ENCODE measurements at places on chromosomes 3 and 15. TPM values are rescaled to one million over a fixed set of nuclear protein-coding genes. Genes with fewer than 3 reads are reported as not detected.

DNA sequence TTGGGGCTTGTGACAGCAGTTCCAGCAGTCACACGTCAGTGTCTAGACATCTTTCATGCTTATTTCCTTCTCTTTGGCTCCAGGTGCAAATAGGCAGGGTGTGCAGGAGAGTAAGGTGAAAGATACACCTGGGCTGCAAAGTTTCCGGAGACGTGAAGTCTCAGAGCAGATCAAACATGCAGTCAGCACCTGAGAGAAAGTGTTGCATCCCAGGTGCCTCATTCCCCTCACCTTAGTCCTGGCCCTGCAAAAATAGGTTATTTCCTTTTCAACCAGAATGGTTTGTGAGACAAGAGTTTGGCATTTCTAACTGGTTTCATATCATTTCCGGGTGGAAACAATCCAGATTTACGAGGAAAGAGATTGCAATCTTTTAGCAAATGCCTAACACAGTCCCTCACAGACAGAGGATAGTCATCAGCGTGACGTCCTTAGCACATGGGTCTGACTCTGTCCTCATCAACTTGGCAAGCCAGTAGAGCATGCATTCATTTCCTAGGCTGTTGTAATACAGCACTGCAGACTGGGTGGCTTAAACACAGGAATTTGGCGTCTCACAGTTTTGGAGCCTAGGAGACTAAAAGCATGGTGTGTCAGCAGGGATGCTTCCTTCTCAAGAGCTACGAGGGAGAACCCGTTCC lies 58.2 kb upstream of the ARRDC4 start:
- peak; percentile 82 for DNase-seq

The UTS2B gene
- total RNA-seq, result 4.7 TPM

GRCh38 chr3:197308591-197308990 lies 10.2 kb upstream of the DLG1 start:
- peak; percentile 27 for DNase-seq

- DNase-seq, result no peak
These were observed 20.9 kb downstream of the NEK11 start for GRCh38 chr3:131047582-131047981.

The ROPN1 gene
- total RNA-seq, result not detected

The TRNT1 gene
- 35.2 TPM for total RNA-seq

GRCh38 chr3:70770650-70771049 lies 458.2 kb upstream of the MDFIC2 start:
- DNase-seq, result no peak

- peak; percentile 81 for DNase-seq
These were observed 494.7 kb upstream of the NECTIN3 start for GRCh38 chr3:110576960-110577359.

DNA sequence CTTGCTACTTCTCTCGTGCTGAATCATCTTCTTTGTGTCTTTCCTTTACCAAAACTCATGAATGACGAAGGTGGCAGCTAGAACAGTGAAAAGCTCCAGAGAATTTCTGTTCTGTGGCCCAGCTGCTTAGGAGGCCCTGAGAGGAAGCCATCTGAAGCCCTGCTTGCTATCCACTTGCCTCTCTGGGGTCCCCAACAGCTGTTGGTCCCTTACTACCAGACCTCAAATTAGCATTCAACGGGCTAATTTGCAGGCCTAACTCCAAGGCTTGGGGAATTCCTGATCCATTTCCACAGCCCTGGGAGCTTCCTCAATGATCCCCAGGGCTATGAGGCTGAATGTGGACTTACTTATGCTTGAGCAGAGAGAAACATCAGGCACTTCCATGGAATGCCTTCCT lies 37.5 kb upstream of the FSTL1 start:
- DNase-seq, result no peak

The CHST2 gene
- 0.64 TPM for total RNA-seq

The ASTE1 gene
- 7.3 TPM for total RNA-seq

DNA sequence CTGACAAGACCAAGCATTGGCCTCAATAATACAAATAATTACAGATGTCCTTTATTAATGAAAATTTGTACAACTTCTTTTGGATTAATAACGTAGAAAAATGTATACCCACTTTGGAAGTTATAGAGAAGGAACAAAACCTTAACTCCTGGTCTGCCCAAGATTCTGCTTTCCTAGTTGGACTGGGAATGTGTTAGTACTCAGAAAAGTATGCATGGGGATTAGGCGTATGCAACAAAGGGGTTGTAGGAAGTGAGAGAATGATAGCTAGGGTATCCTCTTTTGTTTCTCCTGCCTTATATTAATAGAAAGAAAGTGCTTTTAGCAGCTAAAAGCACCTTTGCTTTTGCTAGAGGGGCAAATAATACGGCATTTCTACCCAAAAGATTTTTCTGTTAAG lies 116.2 kb upstream of the LRRFIP2 start:
- no peak for DNase-seq

DNA sequence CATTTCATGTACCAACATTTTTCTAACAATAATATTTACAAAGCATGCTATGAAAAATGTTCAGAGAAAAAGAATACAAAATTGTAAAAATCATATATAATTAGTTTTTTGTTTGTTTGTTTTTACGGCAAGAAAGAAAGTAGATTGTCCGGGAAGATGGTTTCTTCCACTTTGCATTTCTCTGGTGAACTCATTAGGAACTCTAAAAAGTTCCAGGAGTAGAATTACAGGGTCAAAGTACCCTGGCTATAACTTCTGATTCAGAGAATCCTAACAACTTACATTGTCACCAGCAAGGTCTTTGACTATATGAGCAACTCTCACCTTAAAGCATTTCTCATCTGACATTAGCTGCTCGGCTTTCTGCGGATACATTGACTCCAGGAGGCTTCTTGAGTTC lies 196.7 kb downstream of the PDE8A start:
- no peak for DNase-seq

- DNase-seq, result no peak
These were observed 168.5 kb upstream of the FAM3D start for GRCh38 chr3:58835086-58835485.

The THAP10 gene
- 6.6 TPM for total RNA-seq

The ALPK3 gene
- 0.67 TPM for total RNA-seq

- DNase-seq, result peak; percentile 93
These were observed 301.0 kb upstream of the UMPS start for GRCh38 chr3:124429129-124429815.

The CEMIP gene
- total RNA-seq, result not detected

The LTK gene
- total RNA-seq, result 5.4 TPM
